Spinal cord (tissue), 10 donors: ENCODE measurements at places on chromosomes 2 and 18. TPM values are rescaled to one million over a fixed set of nuclear protein-coding genes. Genes with fewer than 3 reads are reported as not detected.

DNA sequence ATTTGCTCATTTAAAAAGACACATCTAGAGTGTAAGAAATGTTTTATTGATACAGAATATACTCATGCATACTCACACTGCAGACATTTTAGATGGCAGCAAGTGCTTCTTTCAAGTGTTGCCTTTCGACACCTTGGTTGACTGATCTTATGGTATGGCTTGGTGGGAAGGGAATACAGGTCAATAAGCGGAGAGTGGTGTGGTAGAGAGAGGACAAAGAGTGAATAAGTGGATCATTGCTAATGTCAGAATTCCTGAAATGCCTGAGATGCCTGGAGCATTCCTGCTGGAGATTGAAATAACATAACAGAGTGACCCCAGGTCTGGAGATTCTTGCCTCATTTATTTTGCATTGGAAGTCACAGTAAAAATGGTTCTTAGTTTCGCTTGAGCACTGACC, 76.7 kb downstream of the RND3 start:
- H3K4me1 ChIP-seq: no peaks in the 10 kb centered on the region
- no peaks in the 10 kb centered on the region for H3K36me3 ChIP-seq
- no peaks in the 10 kb centered on the region for H3K27me3 ChIP-seq
- no peak overlapping the region for H3K27ac ChIP-seq
- no peak for DNase-seq
- H3K4me3 ChIP-seq: no peak overlapping the region

UNC80 gene
- total RNA-seq: 37.8 TPM

DNA sequence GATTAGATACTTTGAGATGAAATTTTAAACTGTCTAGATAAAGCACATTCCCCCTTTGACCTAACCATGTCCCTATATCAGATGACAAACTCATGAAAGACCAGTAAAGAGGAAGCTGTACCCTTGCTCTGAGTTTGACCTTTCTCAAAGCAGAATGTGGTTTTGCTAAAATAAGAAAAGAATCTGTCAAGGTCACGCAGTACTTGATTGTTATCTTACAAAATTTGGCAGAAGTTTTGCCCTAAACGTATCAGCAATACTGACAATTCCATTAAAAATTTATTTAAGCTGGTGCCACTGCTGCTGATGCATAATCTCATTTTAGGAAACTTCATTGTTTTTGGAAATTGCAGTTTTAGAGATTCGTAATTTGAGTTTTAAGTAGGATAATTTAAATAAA, 31.2 kb upstream of the GALM start:
- no peak overlapping the region for H3K4me3 ChIP-seq
- H3K36me3 ChIP-seq: no peaks in the 10 kb centered on the region
- H3K4me1 ChIP-seq: no peaks in the 10 kb centered on the region
- no peak for DNase-seq
- no peaks in the 10 kb centered on the region for H3K27me3 ChIP-seq

- DNase-seq: no peak
- no peak overlapping the region for H3K27ac ChIP-seq
- H3K27me3 ChIP-seq: no peaks in the 10 kb centered on the region
These were observed 7.1 kb upstream of the PPP1R1C start for GRCh38 chr2:181978351-181979150.

GRCh38 chr2:223762853-223763252, 74.5 kb downstream of the AP1S3 start:
- no peak overlapping the region for H3K27ac ChIP-seq
- no peaks in the 10 kb centered on the region for H3K27me3 ChIP-seq
- no peak for DNase-seq
- H3K4me3 ChIP-seq: no peak overlapping the region
- H3K4me1 ChIP-seq: peaks cover 2% of the 10 kb centered on the region
- no peaks in the 10 kb centered on the region for H3K36me3 ChIP-seq

DNA sequence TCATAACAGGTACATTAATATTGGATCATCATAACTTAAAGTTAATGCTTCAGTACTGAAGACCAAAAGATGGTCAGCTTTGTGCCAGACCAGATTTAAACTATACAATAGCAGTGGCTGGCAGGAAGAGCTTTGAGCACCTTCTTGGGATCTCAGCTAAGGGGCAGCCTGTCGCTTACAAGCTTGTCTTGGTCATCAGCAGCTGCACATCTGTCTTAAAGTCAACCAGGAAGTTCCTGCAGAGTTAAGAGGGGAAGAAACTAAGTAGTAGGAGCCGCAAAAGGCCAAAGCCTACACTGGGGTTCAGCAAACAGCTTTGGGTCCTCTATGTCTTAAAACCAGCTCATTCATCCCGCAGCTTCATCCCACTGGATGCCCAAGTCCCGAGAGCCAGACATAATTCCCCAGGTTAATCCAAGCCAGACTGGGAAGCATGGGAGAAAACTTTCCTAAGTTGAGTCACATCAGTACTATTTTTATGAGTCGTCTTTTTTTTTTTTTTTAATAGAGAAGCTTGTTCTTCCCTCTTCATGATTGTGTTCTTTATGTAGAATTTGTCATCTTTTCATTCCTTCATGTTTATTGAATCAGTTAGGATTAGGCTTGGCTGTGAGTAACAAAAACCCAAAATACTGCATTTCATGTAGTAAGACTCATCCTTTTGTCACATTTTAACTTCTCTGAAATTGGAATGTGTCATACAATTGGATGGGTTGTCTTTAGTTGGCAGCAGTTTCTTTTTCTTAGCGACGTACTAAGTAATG, 59.3 kb downstream of the SERTAD2 start:
- no peaks in the 10 kb centered on the region for H3K4me1 ChIP-seq
- H3K36me3 ChIP-seq: no peaks in the 10 kb centered on the region
- no peak overlapping the region for H3K4me3 ChIP-seq
- no peaks in the 10 kb centered on the region for H3K27me3 ChIP-seq
